Pons (tissue), 1 donor: ENCODE measurements at places on chromosomes 7 and 10.
A peak's percentile ranks its signal among the peaks of the same experiment; 100 is the strongest.

- DNase-seq: peak; percentile 91
These were observed 44.9 kb upstream of the ANK3 start for GRCh38 chr10:60434418-60435046.

DNA sequence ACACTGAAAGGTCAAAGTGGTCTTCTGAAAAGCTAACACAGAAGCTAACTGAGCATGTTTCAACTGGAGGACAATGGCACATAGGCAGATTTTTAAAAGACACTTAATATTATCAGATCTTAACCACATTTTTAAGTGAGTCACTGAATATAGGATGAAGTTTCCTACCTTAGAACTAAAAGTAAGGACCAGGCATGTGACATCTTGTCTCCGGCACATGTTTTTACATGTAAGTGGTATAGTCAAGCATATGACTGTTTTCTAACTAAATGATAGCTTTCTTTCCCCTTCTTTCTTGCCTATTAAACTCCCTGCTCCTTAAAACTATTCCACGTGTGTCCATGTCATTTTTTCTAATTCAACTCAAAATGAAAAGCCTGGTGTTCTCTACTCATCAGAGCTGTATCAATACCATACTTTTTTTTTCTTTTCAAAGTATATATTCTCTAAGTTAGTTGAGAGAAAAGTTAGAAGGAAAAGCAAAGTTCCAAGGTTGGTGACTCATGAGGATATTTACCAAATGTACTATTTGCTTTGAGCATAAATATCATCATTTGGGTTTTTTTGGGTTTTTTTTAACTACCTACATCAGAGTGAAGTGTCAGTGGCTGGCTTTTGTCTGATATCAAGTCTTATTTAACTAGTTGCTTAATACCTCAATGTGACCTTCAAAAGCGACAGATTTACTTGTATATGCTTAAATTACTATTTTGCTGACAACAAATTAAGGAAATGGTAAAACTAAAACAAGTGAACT lies 127.5 kb downstream of the CRPPA start:
- no peak for DNase-seq

- no peak for DNase-seq
These were observed 62.1 kb downstream of the TPST1 start for GRCh38 chr7:66267249-66267648.

- DNase-seq: peak; percentile 22
These were observed 18.9 kb upstream of the DNAJC1 start for GRCh38 chr10:22022257-22023032.

DNA sequence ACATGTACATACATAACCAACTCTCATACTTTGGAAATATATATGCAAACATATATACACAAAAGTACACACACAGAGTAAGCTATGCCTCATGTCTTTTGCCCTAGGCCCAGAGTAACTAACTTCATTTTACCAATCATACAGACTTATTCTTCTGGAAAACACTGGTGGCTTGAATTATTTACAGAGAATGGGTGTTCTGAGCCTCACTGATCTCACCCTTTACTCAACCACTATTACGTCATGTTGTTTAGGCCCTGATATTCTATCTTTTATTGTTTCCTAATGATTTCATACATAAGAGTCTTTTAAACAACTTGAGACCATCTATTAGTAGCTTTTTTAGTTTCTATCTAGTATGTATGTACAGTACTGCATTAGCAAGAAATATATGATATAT lies 43.0 kb downstream of the ANK3 start:
- DNase-seq: peak; percentile 64

DNA sequence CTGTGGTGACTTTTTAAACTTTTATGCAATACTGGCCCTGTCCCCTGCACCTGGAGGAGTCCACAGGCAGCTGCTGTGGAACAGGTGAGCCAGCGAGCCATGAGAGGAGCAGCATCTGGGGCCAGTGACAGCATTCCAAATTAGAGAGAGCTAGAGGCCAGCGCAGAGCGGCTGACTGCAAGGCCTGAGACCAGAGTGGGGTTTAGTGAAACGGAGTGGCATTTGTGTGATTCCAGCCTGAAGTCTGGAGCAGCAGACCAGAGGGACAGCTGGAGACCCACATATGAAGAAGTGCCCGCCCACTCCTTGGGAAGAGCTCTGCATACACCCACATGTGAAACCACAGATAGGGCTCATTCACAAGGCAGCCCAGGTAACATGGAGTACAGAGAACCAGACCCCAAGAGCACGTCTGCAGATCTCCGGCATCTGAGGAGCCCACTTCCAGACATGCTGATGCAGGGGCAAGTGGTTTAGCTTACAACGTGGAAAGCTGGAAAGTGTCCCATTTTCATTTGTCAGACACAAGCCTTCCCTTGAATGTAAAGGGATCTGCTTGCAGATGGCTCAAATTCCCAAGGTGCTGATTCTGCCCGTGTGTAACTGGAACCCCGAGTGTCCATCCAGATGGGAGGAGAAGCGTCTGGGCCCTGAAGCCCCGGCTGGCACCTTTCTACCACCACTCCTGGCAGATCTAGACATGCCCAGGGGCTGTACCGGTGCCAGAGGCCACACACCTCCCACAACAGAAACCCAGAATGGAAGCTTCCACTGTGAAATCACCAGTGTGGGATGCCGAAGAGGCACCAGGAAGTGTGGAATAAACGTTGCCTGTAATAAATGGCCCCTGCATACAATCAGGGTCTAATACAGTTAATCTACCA lies 256.0 kb upstream of the TCERG1L start:
- DNase-seq: no peak

- DNase-seq: no peak
These were observed 44.0 kb downstream of the LAMB1 start for GRCh38 chr7:107958764-107959526.

- no peak for DNase-seq
These were observed 42.6 kb upstream of the DLG5 start for GRCh38 chr10:77969114-77969513.

DNA sequence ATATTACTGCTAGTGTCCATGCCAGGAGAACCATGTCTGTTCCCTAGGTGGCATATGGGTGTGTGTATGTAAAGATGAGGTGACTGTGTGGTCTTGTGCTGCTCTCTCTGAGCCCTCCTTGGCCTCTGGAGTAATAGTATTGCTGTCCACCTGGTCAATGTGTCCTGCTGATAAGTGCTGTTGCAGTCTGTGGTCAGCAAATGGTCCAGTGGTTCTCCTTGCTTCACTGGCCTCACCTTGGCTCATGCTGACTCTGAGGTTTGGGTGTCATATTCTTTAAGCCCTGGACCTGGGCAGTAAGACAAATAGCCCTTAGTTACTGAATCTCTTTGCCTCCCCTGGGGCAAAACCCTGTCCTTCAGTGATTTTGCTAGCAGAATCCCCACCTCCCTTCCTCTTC lies 56.8 kb downstream of the TPST1 start:
- DNase-seq: no peak

- DNase-seq: no peak
These were observed 1599.9 kb upstream of the LRRTM3 start for GRCh38 chr10:65325913-65326312.

- no peak for DNase-seq
These were observed 8.7 kb downstream of the PDSS1 start for GRCh38 chr10:26706206-26706605.

- DNase-seq: no peak
These were observed 30.0 kb downstream of the MAP3K8 start for GRCh38 chr10:30463944-30464451.

DNA sequence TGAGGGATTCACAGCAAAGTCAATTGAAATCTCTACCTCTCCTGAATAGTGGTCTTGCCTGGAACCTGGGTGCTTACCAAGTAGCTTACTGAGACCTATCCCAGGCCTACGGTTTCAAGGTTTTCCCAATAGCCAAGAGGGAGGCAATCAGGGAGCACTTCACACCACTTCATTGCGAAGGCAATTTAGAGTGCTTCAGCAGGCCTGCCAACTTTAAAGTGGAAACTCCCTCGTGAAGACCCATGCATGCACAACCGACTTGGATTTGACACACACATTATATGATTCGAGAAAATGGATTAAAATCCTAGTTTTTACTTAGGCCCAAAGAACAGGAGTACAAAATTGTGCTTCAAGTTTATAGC lies 51.5 kb upstream of the NOBOX start:
- no peak for DNase-seq

DNA sequence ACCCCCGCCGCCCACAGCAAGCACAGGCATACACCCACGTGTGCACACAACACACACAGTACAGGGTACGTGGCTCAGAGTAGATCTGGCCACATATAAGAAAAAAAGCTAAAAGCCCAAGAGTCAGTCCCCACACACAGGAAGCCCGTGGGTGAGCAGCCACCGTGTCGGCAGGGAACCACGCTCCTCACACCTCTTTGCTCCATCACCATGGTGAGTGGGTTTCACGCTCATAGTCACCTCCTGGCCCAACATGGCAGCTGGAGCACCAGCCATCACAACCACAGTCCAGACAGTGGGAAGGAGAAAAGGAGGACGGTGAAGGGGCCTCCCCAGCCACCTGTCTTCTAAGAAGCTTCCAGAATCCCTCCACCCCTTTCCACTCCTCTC lies 76.0 kb upstream of the PDGFA start:
- DNase-seq: no peak

DNA sequence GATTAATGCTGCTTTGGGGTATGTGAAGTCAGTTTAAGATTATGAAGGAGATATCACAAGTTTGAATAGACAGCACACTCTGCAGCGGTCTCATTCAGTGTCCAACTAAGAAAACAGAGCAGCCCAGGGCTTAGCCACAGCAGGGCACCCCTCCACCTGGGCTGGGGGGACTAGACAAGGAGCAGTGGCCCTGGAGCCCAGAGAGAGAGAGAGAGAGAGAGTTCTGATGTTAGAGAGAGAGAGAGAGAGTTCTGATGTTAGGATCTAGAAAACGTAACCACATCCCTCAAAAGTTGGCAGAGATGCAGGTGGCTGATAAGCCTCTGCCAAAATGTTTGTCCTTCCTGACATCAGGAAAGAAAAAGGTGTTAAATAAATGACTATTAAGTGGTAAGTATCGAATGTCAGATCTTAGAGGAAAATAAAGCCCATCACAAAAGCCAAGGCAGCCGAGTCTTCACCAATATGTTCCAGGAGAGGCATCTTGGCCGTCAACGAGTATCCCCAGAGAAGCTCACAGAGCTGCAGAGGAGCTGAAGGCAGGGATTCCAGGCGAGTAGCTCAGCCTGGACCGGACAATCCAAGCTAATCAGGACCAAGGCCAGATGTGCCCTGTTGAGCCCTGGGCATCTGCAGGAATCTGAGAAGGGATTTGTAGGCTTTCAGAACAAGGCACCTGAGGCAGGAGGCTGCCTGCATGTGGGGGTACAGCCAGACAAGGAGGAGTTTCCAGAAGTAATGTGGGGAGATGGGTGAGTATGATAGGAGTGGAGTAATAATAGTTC lies 150.1 kb upstream of the TCF7L2 start:
- no peak for DNase-seq

- peak; percentile 89 for DNase-seq
These were observed 15.2 kb downstream of the OAT start for GRCh38 chr10:124403548-124403947.

GRCh38 chr10:118808601-118809356 lies 54.0 kb upstream of the CACUL1 start:
- no peak for DNase-seq

DNA sequence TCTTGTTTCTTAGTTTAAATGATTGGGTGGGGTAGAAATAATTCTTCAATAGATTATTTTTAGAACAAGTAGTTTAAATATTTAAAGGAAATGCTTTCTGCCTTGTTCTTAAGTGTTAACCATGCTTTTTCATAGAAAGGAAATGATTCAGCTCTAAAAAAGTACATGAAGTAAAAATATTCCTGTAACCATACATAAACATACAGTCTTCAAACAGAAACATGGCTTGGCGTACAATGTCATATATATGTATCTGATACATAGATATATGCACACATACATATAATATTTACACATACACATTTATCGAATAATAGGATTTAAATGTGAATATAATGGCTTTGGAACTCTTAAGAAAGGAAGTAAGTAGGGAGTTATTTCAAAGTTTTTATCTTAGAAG lies 84.4 kb downstream of the RUNDC3B start:
- DNase-seq: no peak

DNA sequence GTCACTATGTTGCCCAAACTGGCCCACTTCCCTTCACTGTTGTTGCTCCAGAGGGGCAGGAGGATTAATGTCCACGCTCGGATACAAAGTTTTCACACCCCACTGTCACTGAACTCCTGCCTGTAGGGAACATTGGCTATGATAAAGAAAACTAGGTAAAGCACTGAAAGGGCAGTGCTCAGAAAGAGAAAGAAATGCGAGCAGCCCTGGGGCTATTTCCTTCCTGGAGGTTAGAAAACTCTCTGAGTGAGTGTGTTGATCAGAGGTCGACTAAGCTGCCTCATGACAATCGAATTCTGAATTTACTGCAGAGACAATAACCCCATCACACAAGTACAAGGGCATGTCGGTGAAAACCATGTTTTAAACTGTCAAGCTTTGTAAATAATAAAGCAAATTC lies 227.2 kb upstream of the PITRM1 start:
- peak; percentile 15 for DNase-seq

GRCh38 chr7:154530136-154530535 lies 472.8 kb downstream of the PAXIP1 start:
- DNase-seq: no peak

- DNase-seq: no peak
These were observed 28.6 kb downstream of the MACC1 start for GRCh38 chr7:20188567-20188966.

GRCh38 chr10:22684699-22685098 lies 29.7 kb downstream of the PIP4K2A start:
- no peak for DNase-seq

GRCh38 chr7:87111877-87112276 lies 40.4 kb upstream of the DMTF1 start:
- no peak for DNase-seq

DNA sequence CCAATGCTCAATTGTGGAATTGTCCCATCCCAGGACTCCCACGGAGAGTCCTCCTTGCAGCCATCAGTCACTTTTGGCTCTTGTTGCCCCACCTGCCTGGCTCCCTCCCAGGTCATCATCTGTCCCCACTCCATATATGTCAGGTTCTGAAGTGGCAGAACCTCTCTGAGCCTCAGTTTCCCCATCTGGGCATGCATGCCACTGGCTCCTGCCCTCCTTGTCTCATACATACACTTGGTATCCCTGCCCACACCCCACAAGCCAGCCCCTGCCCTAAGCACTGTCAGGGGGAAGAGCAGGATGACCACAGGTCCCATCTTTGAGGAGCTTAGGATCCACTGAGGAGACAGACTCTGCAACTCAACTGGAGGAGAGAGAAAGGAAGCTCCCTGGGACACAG lies 156.9 kb downstream of the GRID1 start:
- no peak for DNase-seq

- DNase-seq: no peak
These were observed 175.9 kb downstream of the CCDC71L start for GRCh38 chr7:106485031-106485551.

DNA sequence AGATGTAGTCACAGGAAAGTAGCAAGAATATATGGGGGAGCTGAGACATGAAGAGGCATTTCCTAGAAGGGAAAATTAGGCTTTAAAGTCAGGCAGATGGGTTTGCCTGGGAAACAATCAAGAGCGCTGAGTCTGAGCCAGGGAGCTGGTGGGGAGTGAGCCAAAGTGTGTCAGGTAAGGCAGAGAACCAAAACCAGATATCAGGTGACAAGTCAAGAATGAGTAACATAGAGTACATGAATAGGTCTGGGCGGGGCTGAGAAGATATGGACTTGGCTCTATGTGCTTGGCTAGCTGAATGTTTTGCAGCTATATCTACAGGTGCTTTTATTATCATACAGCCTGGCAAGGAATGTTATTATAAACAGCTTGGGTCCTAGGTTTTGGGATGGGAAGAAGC lies 49.3 kb downstream of the GPR141 start:
- DNase-seq: no peak
